ENCODE measurements at places on chromosomes 1 and 21. TPM values are rescaled to one million over a fixed set of nuclear protein-coding genes. Genes with fewer than 3 reads are reported as not detected.

DNA sequence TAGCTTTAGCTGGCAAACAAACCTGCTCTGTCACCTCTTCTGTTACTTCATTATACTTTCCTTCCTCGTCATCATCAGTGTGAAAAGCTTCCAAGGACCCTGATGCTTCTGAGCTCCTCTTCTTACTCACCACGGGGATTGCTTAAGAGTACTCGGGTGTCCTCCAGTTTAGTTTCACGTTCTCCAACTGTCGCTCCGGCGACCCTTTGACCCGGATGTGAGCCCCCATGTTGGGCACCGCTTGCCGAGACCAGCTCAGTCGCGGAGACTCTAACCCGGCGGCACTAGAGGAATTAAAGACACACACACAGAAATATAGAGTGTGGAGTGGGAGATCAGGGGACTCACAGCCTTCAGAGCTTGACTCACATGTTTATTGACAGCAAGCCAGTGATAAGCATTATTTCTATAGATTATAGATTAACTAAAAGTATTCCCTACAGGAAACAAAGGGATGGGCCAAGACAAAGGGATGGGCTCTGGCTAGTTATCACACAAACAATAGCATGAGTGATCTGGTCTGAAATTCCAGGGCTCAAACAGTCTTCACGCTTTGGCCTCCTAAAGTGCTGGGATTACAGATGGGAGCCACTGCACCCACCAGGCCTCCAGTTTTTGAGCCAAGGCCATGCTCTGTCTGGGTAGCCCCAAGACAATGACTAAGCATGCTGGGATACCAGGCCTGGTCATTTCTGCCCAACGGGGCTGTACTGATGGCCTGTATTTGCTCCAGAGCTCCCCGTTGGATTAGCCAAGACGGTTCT lies 30.1 kb upstream of the ENO1 start:
- no peak for DNase-seq

GRCh38 chr1:33852711-33853110 lies 11.2 kb upstream of the HMGB4 start:
- no peak for DNase-seq

GRCh38 chr1:72482736-72483413 lies 200.5 kb upstream of the NEGR1 start:
- DNase-seq: no peak

GRCh38 chr1:2991753-2992495 lies 29.3 kb upstream of the ACTRT2 start:
- DNase-seq: no peak

DNA sequence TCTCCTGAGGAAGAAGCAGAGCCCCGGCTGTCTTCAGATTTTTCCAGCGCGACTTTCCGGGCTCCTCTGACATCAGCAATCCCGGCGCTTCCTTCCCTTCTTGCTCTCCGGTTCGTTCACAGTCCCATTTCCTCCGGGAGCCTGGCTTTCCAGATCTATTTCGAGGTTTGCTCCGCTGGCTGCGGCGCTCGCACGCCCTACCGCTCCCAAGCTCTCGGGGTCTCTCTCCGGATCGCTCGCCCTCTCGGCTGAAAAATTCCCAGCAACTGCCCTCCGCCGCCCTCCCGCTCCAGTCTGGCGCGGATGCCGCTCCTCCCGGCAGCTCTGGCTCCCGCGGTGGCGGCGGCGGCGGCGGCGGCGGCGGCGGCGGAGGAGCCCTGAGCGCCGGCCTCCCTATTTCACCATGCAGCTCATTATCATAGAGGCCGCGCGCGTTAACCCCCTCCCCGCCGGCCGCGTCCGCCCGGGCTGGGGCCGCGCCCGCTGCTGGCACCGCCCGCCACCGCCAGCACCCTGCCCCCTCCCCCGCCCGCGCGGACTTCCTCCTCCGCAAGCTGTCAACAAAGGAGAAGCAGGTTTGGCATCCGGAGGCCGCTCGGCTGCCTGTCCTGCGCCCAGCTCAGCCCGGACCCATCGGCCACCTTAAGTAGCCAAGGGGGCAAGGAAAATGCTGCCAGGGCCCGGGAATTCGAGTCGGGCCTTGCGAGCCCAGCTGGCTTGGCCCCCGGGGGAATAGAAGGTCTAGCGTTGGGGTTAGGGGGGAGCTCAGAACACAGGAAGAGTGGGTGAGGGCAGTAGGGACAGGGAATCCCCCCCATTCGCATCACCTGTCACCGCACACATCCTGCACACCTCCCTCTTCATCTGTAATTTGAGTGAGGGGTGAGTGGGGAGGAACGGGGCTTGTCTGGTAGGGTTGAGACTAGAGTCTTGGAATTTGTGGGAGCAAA lies at the start of gene PLXNA2:
Gene PLXNA2 (minus strand): TSS at position 418 of the 950 bp plus-strand sequence. CDS start 26,462 bp downstream, outside the sequence.
- DNase-seq: peak; percentile 89

DNA sequence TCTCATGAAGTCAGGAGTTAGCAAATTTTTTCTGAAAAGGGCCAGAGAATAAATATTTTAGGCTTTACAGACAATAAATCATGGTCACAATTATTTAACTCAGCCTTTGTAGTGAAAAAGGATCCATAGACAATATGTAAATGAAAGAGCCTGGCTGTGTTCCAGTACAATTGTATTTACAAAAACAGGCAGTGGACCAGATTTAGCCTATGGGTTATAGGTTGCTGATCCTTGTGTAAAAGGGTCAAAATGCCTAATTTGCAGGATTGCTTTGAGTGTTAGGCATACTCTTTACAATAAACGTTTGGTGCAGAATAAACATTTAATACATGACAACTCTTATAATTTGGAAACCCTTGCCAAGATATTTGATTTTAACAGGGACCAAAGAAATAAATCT lies 6.5 kb downstream of the SLAMF7 start:
- no peak for DNase-seq

- DNase-seq: peak; percentile 89
Measured at GRCh38 chr1:33255347-33256220, 708 bp upstream of the ZNF362 start.

DNA sequence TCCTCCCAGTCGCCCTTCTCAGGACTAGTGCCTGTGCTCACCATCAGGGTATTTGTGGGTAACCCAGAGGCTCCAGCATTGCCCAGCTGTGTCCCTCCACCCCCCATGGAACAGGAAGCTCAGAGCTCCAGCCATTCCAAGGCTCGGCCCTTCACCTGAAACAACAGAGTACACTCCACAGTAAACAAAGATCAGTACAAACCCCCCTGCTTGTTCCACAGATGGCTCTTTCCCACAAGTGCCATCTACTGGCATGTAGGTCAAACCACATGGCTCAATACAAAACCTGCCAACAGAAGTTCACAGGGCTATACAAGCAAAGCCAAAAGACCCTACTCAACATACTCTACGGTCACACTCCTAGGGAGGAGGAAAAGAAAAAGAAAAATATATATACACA lies 258.7 kb downstream of the AGBL4 start:
- DNase-seq: no peak

GRCh38 chr1:41348394-41348793 lies 12.8 kb upstream of the FOXO6 start:
- no peak for DNase-seq

The ERICH3 gene
- total RNA-seq: 3.3 TPM

The CCDC27 gene
- 0.97 TPM for total RNA-seq

The SLC35D1 gene
- 13.0 TPM for total RNA-seq

The GFI1 gene
- total RNA-seq: 0.32 TPM

The KIF2C gene
- total RNA-seq: 3.5 TPM
